Nephron progenitor cell (in vitro differentiated cells): ENCODE measurements at places on chromosomes 6 and 20.

GRCh38 chr20:23588434-23589403 is 17.0 kb downstream of the CST9 start:
- no peak for DNase-seq

DNA sequence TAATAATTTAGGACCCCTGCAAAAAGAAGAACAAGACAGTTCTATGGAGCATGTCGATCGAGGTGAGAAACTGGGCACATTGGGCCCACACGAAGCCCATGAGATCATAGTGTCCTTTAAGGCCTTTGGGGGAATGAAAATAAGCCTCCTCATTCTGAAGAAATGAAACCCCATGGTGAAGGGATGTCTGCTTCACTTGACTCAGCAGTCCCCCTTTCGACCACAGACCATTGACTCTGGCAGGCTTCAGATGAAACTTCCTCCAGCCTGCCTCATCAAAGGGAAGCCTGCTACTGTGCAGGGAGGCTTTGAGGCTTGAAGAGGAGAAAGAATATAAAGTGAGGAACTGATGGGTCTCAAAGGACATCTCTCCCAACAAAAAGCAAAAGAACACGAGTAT is 144.2 kb upstream of the FBXL4 start:
- no peak for DNase-seq

GRCh38 chr6:39792540-39793450 is 619 bp downstream of the DAAM2 start:
- peak; percentile 21 for DNase-seq

DNA sequence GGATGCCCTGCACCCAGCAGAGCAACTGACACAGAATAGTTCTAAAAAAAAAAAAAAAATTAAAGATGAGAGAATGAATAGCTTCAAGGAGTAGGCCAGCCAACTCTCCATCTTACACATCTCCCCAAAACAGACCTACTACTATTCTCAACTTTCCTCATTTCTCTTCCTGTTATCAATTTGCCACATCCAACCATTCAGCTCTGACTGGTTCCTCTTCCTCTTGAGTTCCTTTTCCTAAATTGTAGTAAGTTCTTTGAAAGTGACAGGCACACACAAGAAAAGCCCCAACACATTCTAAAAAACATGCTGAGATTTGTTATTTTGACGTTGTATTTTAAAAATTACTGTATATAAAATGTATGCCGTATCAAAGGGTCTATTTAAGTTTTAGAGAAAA is 117.2 kb downstream of the PDSS2 start:
- no peak for DNase-seq

GRCh38 chr20:14069796-14070195 is 74.5 kb downstream of the MACROD2 start:
- no peak for DNase-seq

DNA sequence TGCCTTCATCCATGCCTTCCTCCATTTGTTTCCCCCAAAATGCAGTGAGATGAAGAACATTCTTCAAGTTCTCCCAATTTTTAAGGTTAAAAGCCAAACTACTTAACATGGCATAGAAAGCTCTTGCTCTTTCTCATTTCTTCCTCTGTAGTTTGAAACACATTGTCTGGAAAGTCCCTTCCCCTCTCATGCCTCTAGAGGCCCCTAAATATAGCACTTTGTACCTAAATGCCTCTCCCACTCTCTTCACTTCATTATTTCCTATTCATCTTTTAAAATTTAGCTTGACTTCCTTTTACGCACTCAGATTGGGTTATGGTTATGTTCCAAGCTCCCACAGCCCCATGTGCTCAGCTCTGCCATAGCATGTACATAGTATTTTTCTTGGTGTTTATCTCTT is 389.3 kb downstream of the HDGFL1 start:
- DNase-seq: no peak

DNA sequence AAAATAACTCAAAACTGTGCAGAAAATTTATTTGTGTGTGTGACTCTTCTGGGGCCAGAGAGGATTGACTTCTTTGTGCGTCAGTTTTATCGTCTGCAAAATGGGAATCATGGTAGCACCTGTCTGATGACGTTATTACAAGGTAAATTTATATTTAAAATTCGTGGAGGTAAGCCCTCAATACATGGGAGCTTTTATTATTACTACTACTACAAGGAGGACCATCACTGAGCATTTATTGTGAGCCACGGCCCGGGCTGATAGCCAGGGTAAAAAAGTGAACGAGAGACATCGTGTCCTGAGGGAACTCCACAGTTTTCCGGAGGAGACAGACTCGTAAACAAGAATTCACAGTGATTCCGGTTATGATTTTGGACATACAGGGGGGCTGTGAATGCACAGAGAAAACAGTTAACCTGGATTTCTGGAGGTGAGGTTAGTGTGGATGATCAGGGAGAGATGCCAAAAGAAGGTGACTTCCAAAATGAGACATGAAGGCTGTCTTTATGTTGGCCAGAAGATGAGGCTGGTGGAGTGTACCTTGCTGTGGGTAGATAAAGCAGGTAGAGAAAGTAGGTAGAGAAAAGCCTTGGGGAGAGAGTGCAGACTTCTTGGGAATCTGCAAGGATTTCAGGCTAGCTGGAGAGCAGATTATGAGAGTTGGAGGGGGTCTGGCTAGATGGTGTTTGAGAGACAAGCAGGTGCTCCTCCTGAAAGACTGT is 10.6 kb upstream of the SERINC3 start:
- DNase-seq: no peak

DNA sequence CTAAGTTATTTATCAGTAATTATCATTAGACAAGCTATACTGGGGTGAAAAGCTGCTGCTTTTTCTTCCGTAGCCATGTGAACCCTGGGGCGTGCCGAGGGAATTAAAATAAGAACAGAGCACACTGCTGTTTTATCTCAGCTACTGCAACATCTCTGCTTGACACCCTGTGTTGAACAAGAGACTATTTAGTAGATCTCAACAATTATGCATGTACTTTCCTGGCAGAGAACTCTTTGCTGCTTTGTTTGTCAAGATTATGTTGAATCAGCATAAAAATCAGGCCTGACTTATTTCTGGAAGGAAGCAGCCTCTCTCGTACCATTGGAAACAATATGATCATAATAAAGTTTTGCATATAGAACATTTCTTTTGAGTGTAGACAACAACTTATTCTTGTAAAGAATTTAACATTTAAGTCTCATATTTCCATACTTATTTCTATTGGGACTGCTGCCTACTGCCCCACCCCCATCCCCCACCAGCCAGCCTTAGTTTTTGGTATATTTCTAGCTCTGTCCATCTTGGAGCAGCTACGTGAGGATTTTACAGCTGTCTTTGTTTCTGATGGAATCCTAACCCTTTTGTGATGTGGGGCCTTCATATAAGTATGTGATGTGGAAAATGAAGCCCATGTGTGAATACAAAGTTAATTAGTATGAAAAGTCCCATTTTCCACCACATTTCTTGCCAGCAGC is 1011.4 kb downstream of the KIF16B start:
- no peak for DNase-seq

GRCh38 chr20:496126-496696 is 33.9 kb upstream of the TBC1D20 start:
- DNase-seq: no peak

DNA sequence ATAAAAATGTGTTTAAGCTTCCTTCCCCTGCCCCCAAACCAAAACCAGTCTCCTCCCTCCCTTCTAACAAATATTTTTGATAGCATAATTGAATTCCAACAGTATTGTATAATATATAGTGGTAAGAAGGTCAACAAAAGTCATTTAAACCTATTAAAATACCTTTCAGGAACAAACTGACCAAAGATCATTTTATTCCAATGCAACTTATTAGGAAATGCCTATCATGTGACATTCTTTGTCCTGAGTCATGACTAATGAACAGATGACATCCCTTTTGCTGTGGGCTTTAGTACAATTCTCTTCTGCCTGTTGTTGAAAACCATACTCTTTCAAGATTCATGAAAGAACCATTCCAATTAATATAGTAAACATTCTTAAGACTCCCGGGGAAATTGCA is 51.5 kb upstream of the TRAF3IP2 start:
- no peak for DNase-seq

DNA sequence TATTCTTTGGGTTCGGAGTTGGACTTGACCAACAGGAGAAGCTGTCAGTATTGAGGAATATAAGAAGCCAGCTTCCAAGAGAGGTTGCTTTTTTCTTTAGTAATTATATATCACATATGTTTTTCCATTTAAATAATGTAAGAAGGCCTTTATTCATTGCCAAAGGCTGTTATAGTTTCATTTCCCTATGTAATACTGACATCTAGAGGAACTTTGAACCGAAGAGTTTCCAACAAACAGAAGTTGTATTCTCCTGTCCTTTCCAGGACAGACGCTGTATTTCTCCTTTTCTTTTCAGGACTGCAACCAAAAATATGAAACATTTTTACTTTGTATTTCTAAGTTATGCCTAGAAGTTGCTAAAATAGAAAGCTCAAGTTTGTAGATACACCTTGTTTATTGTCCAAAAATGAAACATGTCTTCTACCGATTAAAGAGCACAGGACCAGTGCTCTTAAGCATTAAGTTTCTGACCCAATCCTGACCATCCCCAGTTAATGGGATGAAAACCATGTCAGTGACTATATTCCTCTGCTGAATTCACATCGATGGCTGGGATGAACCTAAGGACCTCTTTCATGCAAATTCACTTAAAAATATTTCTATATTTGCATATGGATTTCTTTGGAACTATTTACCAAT is 55.1 kb downstream of the MYLK4 start:
- no peak for DNase-seq

GRCh38 chr6:90468080-90468479 is 118.8 kb downstream of the MAP3K7 start:
- no peak for DNase-seq

DNA sequence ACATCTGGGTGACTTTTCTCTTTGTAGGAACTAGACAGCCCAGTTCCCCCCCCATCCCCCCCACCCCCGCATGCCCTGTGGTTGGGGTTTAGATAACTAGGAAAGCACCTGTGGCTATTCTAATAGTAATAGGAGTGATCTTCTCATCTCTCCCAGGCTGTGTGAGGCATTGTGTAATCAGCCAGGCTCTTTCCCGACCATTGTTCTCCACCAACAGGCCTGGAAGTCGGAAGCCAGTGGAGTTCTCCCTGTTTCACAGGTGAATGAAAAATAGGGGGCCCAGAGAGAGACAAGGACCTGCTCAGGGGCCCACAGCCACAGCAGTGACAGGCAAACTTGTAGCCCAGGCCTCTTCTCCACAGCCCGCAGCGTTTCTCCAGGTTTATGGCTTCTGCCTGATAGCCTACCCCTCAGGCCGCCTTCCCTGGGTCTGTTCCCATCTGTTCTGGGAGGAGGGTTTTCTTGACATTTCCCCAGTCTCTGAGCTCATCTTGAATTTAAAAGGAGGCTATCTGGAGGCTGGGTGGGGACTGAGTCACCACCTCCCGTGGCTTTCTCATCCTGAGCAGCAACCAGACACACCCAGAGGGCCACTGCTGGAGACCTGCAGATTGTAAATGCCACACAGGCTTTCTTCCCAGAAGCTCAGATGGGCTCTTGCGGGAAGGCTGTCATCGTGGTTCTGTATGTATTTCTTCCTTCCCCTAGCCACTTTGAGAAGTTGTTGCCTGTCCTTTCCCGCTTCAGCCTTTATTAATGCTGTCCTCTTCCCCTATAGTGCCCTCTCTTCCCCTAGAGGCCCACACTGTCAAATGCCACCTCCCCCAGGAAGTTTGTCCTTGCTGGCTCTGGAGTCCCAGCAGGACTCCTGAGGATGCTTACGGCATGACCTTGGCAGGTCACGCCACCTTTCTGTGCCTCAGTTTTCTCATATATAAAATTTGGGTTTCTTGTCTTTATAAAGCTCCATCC is 75.9 kb upstream of the MYL9 start:
- DNase-seq: no peak

DNA sequence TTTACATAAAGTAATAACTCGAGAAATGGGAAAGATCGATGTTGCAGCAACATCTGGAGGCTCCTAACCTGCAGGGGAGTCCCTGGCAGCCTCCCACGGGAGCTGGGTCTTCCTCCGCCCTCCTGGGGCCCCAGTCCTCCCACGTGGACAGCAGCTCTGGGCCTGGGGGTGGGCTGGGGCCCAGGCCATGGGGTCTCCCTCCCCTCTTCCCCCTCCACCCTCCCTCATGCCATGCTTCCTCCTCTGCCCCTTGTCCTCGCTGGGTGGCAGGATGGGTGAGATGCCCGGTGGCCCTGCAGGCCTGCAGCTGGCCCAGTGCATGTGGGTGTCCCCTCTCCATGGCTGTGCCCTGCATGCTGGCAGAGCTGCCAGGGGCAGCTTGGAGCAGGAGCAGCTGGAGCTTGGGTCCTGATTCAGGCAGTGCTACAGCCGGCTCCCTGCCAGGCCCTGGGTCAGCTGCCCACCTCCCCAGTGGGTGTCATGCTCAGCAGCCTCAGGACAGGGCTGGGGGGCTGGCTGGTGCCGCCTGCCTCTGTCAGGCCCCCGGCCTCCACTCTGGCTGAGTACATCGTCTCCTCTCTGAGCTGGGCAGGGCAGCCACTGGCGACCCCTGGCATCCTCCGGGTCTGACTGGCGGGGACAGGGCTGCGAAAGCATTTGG is 48.9 kb upstream of the BHLHE23 start:
- no peak for DNase-seq

GRCh38 chr20:57711826-57712225 is 2.0 kb upstream of the PMEPA1 start:
- DNase-seq: no peak

GRCh38 chr20:64113796-64114355 is 6.5 kb upstream of the NPBWR2 start:
- DNase-seq: no peak

DNA sequence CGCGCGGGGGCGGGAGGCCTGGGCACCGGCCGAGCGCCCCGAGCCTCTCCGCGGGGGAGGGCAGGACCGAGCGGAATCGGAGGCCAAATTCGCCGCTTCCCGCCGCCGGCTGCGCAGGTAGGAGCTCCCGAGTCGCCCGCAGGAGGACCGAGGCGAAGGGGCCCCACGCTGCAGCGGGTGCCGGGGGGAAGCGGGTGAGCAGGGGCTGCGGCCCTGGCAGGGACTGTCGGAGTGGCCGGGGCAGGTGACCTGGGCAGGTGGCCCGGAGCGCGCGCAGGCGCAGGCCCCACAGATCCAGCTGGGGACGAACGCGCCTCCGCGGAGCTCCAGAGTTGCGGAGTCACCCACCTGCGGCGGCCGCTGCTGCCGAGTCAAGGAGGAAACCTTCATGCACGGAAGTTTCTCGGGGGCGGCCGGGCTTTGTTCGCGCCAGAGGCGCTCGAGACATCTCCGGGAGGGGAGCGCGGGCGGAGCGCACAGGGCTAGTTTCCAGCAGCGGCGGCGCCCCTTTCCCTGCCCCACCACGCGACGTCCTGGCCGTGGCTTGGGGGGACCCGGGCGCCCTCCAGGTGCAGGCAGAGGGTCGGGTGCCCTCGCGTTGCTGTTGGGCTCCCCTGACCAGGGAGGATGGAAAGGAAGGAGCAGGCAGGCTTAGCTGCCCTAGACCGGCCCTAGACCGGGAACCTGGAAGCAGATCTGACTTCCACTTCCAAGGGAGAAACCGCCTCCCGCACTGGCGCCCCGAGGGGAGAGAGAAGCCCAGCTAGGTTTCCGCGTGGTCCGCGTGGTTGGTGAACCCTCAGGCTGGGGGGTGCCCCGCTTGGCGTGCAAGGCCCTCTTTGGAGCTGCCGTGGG is 590 bp downstream of the SLCO4A1 start:
- peak; percentile 49 for DNase-seq

DNA sequence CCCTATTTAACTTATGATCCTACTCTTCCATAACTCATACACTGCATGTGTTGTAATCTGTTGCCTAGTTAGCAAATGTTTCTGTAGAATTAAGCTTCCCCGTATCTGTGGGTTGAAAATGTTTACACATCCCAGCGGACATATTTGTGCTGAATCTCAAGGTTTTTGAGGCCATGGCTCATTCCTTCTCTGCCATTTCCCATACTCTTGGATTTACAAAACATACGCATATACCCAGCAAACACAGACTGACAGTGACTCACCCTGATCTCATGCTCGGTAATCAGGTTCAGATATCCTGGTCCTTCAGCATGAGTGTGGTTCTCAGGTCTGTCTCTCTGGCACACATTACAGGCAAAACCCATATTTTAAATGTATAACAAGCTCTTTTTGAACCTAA is 58.7 kb downstream of the AGPAT4 start:
- no peak for DNase-seq
